ENCODE measurements at places on chromosomes 2 and 18. TPM values are rescaled to one million over a fixed set of nuclear protein-coding genes. Genes with fewer than 3 reads are reported as not detected.

DNA sequence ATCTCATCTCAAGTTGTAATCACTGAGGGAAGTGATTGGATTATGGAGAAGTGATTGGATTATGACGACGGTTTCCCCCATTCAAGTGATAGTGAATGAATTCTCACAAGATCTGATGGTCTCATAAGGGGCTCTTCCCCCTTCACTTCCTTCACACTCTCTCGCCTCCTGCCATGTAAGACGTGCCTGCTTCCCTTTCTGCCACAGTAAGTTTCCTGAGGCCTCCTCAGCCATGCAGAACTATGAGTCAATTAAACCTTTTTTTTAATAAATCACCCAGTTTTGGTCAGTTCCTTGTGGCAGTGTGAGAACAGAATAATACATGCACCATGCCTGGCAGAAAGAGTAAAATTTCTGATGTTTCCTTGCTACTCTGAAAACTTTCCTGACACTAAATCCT is 36.6 kb downstream of the CEP68 start:
- H3K27me3 ChIP-seq, result no peaks in the 10 kb centered on the region
- peaks cover 2% of the 10 kb centered on the region for H3K36me3 ChIP-seq
- no peak for DNase-seq
- no peak overlapping the region for H3K4me3 ChIP-seq
- H3K4me1 ChIP-seq, result peaks cover 16% of the 10 kb centered on the region
- H3K27ac ChIP-seq, result peak overlapping the region; percentile 47

DNA sequence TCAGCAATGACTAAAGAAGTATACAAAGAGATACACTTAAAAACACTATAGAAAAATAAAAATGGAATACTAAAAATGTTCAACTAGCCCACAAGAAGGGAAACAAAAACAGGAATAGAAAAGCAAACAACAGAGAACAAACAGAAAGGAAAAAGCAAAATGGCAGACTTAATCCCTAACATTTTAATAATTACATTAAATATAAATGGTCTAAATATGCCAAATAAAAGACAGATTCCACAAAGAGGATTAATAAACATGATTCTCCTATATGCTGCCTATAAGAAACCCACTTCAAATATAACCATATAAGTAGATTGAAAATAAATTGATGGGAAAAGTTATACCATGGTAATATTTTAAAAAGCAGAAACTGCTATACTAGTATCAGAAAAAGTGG is 83.5 kb upstream of the GPR45 start:
- H3K4me3 ChIP-seq, result no peak overlapping the region
- peaks cover 46% of the 10 kb centered on the region for H3K27me3 ChIP-seq
- H3K36me3 ChIP-seq, result peaks cover 4% of the 10 kb centered on the region
- H3K4me1 ChIP-seq, result no peaks in the 10 kb centered on the region

DNA sequence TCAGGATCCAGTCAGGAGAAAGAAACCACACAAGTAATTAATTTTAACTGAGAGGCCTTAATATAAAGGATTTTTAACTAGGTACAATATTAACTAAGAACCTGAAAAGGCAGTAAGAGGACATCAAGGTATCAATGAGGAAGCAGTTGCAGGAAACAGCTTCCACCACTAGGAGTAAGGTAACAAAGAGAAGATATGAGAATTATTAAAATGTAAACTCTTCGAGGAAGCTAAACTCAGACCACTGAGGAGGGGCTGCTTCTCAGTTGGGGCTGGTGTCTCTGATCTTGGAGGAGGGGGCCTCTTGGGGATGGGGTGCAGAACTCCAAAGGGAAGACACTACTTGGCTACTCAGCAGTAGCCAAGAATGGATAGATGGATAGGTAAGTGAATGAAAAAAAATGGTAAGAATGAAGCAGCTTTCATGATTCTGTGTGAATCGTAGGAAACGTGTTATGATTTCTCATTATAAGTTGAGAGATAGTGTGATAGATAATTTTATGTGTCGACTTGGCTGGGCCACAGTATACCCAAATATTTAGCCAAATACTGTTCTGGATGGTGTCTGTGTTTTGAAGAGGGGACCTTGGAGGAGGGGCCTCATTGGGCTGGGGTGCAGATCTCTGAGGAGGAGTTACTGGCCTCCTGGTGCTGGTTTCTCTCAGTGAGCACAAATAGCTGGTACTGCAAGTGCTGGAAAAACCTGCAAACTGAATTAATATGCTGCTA is 547.7 kb upstream of the LRRTM1 start:
- H3K27ac ChIP-seq, result no peak overlapping the region
- no peak for DNase-seq
- no peaks in the 10 kb centered on the region for H3K27me3 ChIP-seq

- H3K27me3 ChIP-seq, result peaks cover 9% of the 10 kb centered on the region
- no peak overlapping the region for H3K27ac ChIP-seq
- H3K36me3 ChIP-seq, result no peaks in the 10 kb centered on the region
- no peak for DNase-seq
- H3K4me1 ChIP-seq, result no peaks in the 10 kb centered on the region
Measured at GRCh38 chr2:152542337-152542994, 174.8 kb downstream of the PRPF40A start.

GRCh38 chr18:36314754-36315153 is 17.2 kb downstream of the FHOD3 start:
- no peak overlapping the region for H3K4me3 ChIP-seq
- no peaks in the 10 kb centered on the region for H3K4me1 ChIP-seq
- no peak for DNase-seq
- H3K27ac ChIP-seq, result no peak overlapping the region

DNA sequence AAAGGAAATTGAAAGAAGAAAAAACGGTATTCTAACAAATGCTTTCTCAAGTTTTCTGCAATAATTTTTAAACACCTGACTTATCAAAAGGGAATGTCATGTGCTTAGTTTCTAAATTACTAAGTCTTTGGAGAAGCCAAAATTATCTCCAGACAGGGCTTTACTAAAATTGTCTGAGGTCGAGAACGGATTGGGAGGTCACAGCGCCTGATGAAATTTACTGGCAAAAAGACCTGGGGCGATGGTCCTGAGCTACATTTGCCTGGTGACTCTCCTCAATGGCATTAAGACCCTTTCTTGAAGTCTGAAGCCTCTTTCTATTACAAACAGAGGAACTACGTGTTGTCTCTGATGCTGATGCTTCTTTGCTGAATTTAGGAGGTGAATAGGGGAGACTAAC is 291.8 kb upstream of the SESTD1 start:
- no peaks in the 10 kb centered on the region for H3K4me1 ChIP-seq
- H3K36me3 ChIP-seq, result no peaks in the 10 kb centered on the region
- H3K27ac ChIP-seq, result no peak overlapping the region
- no peaks in the 10 kb centered on the region for H3K27me3 ChIP-seq
- DNase-seq, result no peak

GRCh38 chr2:217976301-217976700 is 26.5 kb downstream of the TNS1 start:
- no peak overlapping the region for H3K4me3 ChIP-seq
- DNase-seq, result no peak
- H3K36me3 ChIP-seq, result no peaks in the 10 kb centered on the region
- H3K27me3 ChIP-seq, result no peaks in the 10 kb centered on the region
- H3K4me1 ChIP-seq, result no peaks in the 10 kb centered on the region
- no peak overlapping the region for H3K27ac ChIP-seq

DNA sequence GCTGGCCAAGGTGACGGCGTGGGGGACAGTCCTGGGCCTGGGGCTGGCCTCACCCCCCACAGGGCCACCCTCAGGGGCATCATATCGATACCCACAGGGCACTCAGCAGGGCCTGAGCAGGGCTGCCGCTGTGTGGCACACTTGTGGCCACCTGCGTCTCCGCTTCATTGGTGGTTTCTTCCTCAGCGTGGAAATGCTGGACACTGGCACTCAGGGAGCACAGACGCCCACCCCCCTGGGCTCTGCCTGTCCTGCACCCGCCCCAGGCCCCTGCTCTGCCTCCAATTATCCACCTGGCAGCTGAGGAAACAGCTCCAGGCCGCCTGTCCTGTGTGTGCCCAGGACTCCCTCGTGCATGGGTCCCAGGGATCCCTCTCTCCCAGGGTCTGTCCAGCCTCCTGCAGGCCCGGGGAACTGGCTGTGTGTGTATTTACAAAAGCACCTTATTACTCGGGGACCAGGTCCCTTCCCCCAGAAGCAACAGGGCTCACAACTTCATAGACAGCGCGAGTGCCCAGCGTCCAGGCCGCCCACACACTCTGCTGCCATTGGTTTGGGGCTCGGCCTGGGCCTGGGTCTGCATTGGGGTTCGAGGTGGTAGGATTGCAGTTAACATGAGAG is 13.1 kb downstream of the CROCC2 start:
- no peak for DNase-seq
- H3K4me1 ChIP-seq, result peaks cover 3% of the 10 kb centered on the region
- H3K36me3 ChIP-seq, result no peaks in the 10 kb centered on the region
- H3K4me3 ChIP-seq, result no peak overlapping the region

DNA sequence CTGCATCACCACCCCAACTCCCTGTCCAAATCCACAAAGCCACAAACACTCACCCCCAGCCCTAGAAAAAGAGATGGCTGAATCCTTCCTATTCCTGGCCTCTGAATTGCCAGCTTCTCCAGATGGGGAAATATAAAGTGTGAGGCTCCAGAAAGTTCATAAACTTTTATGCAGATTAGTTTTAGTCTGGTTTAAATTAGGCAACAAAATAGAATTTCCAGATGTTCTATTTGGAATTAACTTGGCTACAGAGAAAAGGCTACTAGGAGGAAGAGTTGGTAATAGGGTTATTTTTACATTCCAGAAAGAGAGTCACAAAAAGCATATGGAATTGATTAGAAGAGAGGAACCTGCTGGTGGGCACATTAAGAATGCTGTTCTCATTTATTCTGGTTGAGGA is 56.0 kb downstream of the EN1 start:
- H3K36me3 ChIP-seq, result no peaks in the 10 kb centered on the region
- no peak for DNase-seq
- no peaks in the 10 kb centered on the region for H3K4me1 ChIP-seq
- no peak overlapping the region for H3K27ac ChIP-seq
- peaks cover 55% of the 10 kb centered on the region for H3K27me3 ChIP-seq
- no peak overlapping the region for H3K4me3 ChIP-seq

GRCh38 chr2:157901325-157901724 is 25.2 kb upstream of the ACVR1 start:
- peaks cover 27% of the 10 kb centered on the region for H3K4me1 ChIP-seq
- no peak for DNase-seq
- no peak overlapping the region for H3K4me3 ChIP-seq
- no peaks in the 10 kb centered on the region for H3K27me3 ChIP-seq

GRCh38 chr18:11887328-11888128 is 20.6 kb downstream of the MPPE1 start:
- DNase-seq, result no peak
- H3K27me3 ChIP-seq, result no peaks in the 10 kb centered on the region
- H3K27ac ChIP-seq, result no peak overlapping the region
- H3K4me1 ChIP-seq, result no peaks in the 10 kb centered on the region
- no peak overlapping the region for H3K4me3 ChIP-seq

- no peaks in the 10 kb centered on the region for H3K36me3 ChIP-seq
- DNase-seq, result peak; percentile 9
- peak overlapping the region; percentile 94 for H3K4me3 ChIP-seq
- H3K4me1 ChIP-seq, result peaks cover 37% of the 10 kb centered on the region
- no peaks in the 10 kb centered on the region for H3K27me3 ChIP-seq
Measured at GRCh38 chr2:70994009-70994698, 519 bp downstream of the TEX261 start.

DNA sequence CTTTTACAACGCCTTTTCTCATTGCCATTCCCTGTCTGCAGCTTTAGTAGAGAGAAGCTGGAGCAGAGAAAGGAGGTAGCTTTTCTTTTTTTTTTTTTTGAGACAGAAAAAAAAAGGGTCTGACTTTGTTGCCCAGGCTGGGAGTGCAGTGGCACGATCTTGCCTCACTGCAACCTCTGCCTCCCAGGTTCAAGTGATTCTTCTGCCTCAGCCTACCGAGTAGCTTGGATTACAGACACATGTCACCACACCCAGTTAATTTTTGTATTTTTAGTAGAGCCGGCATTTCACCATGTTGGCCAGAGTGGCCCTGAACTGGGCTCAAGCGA is 25.0 kb upstream of the ACSL3 start:
- peaks cover 14% of the 10 kb centered on the region for H3K27me3 ChIP-seq
- DNase-seq, result no peak
- no peaks in the 10 kb centered on the region for H3K36me3 ChIP-seq
- H3K4me3 ChIP-seq, result no peak overlapping the region
- peaks cover 10% of the 10 kb centered on the region for H3K4me1 ChIP-seq

GRCh38 chr18:75074196-75075015 is 134.5 kb downstream of the PTGR3 start:
- DNase-seq, result no peak
- H3K4me1 ChIP-seq, result peaks cover 31% of the 10 kb centered on the region
- H3K27ac ChIP-seq, result peak overlapping the region; percentile 53
- H3K36me3 ChIP-seq, result peaks cover 35% of the 10 kb centered on the region
- no peaks in the 10 kb centered on the region for H3K27me3 ChIP-seq

DNA sequence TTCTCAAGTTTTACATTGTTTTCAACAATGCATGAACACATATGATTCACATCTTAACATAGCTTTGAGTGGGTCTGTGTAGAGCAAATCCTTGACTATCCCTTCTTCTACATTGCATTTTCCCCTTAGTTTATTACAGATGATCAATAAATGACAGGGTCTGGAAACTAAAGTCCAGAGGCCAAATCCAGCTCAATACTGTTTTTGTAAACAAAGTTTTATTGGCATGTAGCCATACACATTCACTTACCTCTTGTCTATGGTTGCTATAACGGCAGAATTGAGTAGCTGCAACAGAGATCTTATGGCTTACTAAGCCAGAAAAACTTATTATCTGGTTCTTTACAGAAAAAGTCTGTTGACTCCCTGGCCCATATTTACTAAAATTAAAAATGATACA is 12.8 kb downstream of the FANCL start:
- no peaks in the 10 kb centered on the region for H3K36me3 ChIP-seq
- DNase-seq, result no peak
- H3K4me1 ChIP-seq, result no peaks in the 10 kb centered on the region

GRCh38 chr2:236545248-236545658 is 24.4 kb upstream of the ACKR3 start:
- H3K4me3 ChIP-seq, result peak overlapping the region; percentile 69
- H3K4me1 ChIP-seq, result peaks cover 95% of the 10 kb centered on the region
- DNase-seq, result no peak
- no peaks in the 10 kb centered on the region for H3K27me3 ChIP-seq
- peak overlapping the region; percentile 82 for H3K27ac ChIP-seq

DNA sequence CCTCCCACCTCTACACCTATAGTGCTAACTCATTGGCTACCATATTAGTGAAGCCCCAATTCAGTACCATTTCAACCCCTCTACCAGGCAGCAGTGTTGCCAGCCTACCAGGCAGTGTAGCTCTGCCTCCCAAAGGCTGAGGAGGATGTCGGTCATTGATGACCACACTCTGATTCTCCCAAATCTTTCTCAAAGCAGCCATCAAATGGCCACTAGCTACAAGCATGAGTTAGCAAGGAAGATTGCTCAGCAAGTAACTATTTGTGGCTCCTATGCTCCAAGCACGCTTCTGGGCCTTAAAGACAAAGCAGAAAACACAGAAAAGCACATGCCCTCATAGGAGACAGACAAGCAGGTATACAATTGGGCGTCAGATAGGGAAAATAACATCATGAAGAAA is 42.7 kb upstream of the AFF3 start:
- no peaks in the 10 kb centered on the region for H3K36me3 ChIP-seq
- DNase-seq, result no peak
- no peak overlapping the region for H3K27ac ChIP-seq

- no peak overlapping the region for H3K27ac ChIP-seq
- no peak for DNase-seq
- H3K4me3 ChIP-seq, result no peak overlapping the region
- H3K4me1 ChIP-seq, result peaks cover 3% of the 10 kb centered on the region
- no peaks in the 10 kb centered on the region for H3K27me3 ChIP-seq
Measured at GRCh38 chr2:191645434-191646162, 32.3 kb upstream of the NABP1 start.

The GNAL gene
- 0.27 TPM for polyA plus RNA-seq

The STARD6 gene
- not detected for polyA plus RNA-seq

The ASXL3 gene
- not detected for polyA plus RNA-seq

The GPBAR1 gene
- 0.28 TPM for polyA plus RNA-seq

The BOLL gene
- polyA plus RNA-seq, result not detected

The KCNJ3 gene
- not detected for polyA plus RNA-seq

The HOXD1 gene
- polyA plus RNA-seq, result not detected

The ACMSD gene
- not detected for polyA plus RNA-seq

The ST8SIA3 gene
- polyA plus RNA-seq, result not detected

Data from naive thymus-derived CD8-positive, alpha-beta T cell (primary cell).